ENCODE measurements at places on chromosomes 11 and 22.
A peak's percentile ranks its signal among the peaks of the same experiment; 100 is the strongest.

DNA sequence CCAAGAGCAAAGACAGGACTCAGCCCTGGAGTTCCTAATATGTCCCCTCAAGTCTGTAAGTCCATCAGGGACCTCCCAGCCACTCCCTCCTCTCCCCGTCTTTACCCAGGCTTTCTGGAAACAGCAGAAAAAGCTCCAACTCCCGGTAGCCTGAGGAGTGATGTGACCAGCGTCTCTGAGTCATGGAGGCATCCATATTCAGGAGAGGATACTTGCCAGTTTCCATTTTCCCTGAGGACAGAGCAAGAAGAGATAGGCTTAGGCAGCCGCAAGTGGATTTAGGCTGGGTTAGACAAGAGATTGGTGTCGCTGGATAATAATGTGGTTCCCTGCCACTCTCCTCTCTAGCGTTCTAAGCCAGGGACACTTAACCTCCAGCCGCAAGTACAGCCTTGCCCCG is 206.6 kb downstream of the GRIK4 start:
- H3K4me3 ChIP-seq: no peak overlapping the region
- no peaks in the 10 kb centered on the region for H3K27me3 ChIP-seq
- no peaks in the 10 kb centered on the region for H3K4me1 ChIP-seq

DNA sequence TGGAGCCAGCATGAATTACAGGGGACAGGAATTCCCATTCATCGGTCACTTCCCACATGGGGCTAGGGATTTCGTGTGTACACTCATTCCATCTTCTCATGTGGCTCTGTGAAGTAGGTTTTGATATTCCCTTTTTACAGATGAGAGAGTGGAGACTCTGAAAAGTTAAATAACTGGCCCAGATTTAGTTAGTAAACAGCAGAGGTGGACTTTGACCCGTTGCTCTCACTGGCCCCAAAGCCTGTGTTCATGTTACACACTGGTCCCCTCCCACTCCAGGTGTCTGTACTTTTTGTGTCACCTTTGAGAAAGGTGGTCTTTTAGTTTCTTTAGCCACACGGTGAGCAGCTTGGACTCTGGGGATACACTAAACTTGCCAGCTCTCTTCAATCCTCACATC is 108.5 kb downstream of the MICAL2 start:
- no peak overlapping the region for H3K4me3 ChIP-seq
- H3K27ac ChIP-seq: no peak overlapping the region
- H3K36me3 ChIP-seq: peaks cover 32% of the 10 kb centered on the region
- no peak for DNase-seq
- no peaks in the 10 kb centered on the region for H3K27me3 ChIP-seq
- H3K4me1 ChIP-seq: peaks cover 30% of the 10 kb centered on the region

- H3K27ac ChIP-seq: no peak overlapping the region
- H3K4me3 ChIP-seq: no peak overlapping the region
- H3K36me3 ChIP-seq: no peaks in the 10 kb centered on the region
Measured at GRCh38 chr11:118004543-118005223, 18.5 kb downstream of the IL10RA start.

GRCh38 chr11:64284962-64285884 is at the start of gene GPR137:
Gene GPR137 (plus strand): TSS chr11:64285848. CDS start chr11:64286525, 677 bp downstream.
- peak within 1 kb of the TSS; percentile 98 for H3K27ac ChIP-seq
- DNase-seq: peak; percentile 81
- peak within 1 kb of the TSS; percentile 84 for H3K4me3 ChIP-seq
- no peaks in the 10 kb centered on the region for H3K4me1 ChIP-seq
- H3K27me3 ChIP-seq: no peaks in the 10 kb centered on the region
- H3K36me3 ChIP-seq: no peaks in the 10 kb centered on the region

GRCh38 chr11:67413266-67413849 is 2.1 kb upstream of the CARNS1 start:
- H3K4me1 ChIP-seq: peaks cover 79% of the 10 kb centered on the region
- no peak overlapping the region for H3K27ac ChIP-seq
- no peak for DNase-seq
- H3K27me3 ChIP-seq: no peaks in the 10 kb centered on the region
- H3K4me3 ChIP-seq: no peak overlapping the region

DNA sequence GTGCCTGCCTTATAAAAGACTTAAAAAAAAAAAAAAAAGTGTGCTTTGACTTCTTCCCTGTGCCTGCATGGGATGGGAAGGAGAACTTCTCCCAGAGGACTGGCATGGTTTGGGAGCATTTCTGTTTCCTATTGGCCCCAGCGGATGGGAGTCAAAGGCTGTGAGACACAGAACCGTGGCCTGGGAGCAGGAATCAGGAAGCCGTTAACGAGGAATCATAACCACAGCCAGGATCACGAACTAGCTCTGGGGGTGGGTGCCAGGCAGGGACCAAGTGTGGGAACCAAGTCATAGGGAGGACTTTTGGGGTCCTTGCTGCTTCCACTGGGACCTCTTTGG is 526 bp downstream of the C1QTNF6 start:
- H3K4me1 ChIP-seq: no peaks in the 10 kb centered on the region
- no peaks in the 10 kb centered on the region for H3K36me3 ChIP-seq
- H3K4me3 ChIP-seq: peak overlapping the region; percentile 35
- peak overlapping the region; percentile 92 for H3K27ac ChIP-seq
- H3K27me3 ChIP-seq: no peaks in the 10 kb centered on the region
- DNase-seq: no peak

DNA sequence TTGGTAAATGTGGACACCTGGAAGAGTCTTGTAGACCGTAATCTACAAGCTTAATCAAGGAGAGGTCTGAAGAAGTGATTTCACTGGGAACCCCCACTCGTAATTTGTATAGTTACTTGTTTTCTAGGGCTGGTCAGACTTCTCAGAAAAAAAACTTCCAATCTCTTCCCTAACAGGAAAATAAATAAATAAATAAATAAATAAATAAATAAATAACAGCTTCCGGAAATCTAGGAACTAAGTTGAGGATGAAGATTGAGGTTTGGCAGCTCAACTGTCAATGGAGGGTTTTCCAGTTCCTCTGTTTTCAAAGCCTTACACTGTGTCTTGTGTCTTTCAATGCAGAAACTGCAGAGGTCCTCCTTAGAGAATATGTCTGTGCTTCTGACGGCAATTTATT is 17.7 kb upstream of the TYR start:
- H3K27ac ChIP-seq: no peak overlapping the region
- H3K27me3 ChIP-seq: no peaks in the 10 kb centered on the region
- H3K36me3 ChIP-seq: no peaks in the 10 kb centered on the region
- no peak for DNase-seq
- H3K4me3 ChIP-seq: no peak overlapping the region

- H3K27me3 ChIP-seq: no peaks in the 10 kb centered on the region
- H3K27ac ChIP-seq: no peak overlapping the region
- no peak for DNase-seq
Measured at GRCh38 chr11:1746511-1746931, 3.9 kb downstream of the IFITM10 start.

DNA sequence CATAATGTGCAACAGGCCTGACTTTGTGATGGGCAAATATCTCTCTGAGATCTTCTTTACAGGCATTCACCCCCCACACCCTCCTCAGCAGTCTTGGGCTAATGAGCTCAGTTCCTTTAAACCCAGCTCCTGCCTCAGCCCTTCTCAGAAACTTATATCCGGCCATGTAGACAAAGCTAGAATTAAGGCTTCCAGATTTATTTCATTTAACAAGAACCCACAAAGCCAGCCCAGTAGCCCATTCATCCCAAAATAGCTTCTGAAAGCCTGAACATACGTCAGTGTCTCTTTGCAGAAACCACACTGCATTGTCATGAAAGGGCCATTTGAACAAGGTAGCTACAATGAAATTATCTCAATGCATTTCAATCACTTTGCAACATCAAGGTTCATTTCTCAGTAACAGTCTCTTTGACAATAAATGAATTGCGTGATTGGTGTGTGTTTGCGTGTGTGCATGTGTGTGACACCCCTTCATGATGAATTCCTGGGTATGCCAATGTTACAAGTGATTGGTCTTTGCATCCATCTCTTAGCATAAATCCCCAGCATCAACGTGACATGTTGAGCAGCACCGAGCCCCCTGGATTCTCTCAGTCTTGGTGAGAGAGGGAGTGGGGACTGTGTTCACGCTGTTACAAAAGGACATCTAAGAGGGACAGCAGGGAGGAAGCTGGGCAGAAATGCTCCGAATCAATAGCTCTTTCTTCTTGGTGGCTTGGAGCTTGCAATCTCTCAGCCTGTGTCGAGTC is 299.6 kb downstream of the KIRREL3 start:
- no peaks in the 10 kb centered on the region for H3K36me3 ChIP-seq
- H3K27ac ChIP-seq: no peak overlapping the region
- no peaks in the 10 kb centered on the region for H3K4me1 ChIP-seq

- H3K27me3 ChIP-seq: no peaks in the 10 kb centered on the region
- H3K4me3 ChIP-seq: no peak overlapping the region
Measured at GRCh38 chr11:94185416-94186084, 56.9 kb downstream of the PANX1 start.

DNA sequence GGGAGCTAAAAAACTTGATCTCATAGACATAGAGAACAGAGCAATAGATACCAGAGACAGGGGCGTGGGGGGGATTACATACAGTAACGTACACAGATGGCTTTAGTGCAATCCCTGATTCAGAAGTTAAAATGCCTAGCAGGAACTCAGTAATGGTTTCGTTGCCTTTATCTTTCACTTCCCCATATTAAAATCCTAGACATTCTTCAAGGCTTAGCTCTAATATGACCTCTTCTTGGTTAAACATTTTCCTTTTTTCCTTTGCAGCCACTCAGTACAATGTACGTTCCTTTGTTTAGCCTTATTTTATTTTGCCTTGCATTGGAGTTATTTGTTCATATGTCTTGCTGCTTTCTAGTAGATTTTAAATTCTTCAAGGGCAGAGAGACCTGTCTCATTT is 104.9 kb downstream of the C11orf87 start:
- no peaks in the 10 kb centered on the region for H3K4me1 ChIP-seq
- no peak overlapping the region for H3K4me3 ChIP-seq
- no peaks in the 10 kb centered on the region for H3K27me3 ChIP-seq
- no peak overlapping the region for H3K27ac ChIP-seq

DNA sequence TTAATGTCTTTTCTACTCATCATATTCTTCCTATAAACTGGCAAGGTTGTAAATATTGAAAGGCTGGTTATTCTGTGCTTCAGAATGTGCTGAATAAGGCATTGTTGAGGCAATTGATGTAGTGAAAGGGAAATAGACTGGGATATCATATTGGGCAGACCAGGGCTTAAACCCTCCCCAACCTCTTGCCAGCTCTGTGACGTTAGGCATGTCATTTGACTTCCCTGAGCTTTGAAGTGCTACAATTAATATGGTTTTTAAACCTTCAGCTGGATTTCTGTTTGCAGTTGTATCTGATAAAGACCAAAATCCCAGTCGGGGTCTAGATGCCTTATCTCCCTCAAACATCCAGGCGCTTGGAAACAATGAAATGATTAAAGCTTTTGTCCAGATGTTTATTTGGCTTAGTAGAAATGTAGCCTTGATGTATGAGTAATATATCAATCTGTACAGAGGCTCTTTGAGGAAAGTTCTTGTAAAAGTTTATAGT is 208.1 kb downstream of the DBX1 start:
- H3K4me1 ChIP-seq: peaks cover 40% of the 10 kb centered on the region
- no peaks in the 10 kb centered on the region for H3K27me3 ChIP-seq
- no peak for DNase-seq
- H3K36me3 ChIP-seq: peaks cover 24% of the 10 kb centered on the region
- H3K27ac ChIP-seq: no peak overlapping the region
- H3K4me3 ChIP-seq: no peak overlapping the region

DNA sequence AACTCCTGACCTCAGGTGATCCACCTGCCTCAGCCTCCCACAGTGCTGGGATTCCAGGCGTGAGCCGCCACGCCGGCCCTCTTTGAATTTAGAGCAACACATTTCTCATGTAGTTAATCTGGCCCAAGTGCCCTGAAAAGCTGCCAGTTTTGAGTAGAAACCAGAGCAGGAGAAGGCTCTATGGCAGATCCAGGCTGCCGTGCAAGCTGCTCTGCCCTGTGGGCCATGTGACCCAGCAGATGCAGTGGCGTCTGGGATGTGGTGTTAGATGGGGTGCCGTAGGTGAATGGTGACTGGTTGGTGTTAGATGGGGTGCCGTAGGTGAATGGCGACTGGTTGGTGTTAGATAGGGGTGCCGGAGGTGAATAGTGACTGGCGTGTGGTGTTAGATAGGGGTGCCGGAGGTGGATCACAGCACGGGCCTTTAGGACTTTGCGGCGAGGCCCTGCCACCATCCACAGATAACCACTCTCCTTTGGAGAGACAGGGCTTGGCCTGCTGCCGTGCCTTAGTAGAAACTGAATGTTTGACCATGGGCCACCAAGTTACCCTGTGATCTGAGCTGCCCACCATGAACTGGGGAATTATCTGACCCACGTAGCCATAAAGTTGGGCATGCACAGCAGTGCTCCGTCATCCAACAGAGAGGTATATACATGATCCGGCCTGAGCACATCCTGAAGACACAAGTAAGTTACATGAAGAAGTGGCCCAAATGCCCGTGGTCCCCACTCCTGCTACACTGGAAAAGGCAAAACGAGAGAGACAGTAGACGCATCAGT is 32.7 kb downstream of the ASCL2 start:
- no peak for DNase-seq
- no peak overlapping the region for H3K27ac ChIP-seq
- H3K4me1 ChIP-seq: no peaks in the 10 kb centered on the region
- no peaks in the 10 kb centered on the region for H3K27me3 ChIP-seq
- H3K4me3 ChIP-seq: no peak overlapping the region

- H3K27ac ChIP-seq: no peak overlapping the region
- no peaks in the 10 kb centered on the region for H3K36me3 ChIP-seq
- no peaks in the 10 kb centered on the region for H3K4me1 ChIP-seq
- DNase-seq: peak; percentile 59
- H3K4me3 ChIP-seq: no peak overlapping the region
- no peaks in the 10 kb centered on the region for H3K27me3 ChIP-seq
Measured at GRCh38 chr11:44627911-44628729, 62.7 kb downstream of the CD82 start.

DNA sequence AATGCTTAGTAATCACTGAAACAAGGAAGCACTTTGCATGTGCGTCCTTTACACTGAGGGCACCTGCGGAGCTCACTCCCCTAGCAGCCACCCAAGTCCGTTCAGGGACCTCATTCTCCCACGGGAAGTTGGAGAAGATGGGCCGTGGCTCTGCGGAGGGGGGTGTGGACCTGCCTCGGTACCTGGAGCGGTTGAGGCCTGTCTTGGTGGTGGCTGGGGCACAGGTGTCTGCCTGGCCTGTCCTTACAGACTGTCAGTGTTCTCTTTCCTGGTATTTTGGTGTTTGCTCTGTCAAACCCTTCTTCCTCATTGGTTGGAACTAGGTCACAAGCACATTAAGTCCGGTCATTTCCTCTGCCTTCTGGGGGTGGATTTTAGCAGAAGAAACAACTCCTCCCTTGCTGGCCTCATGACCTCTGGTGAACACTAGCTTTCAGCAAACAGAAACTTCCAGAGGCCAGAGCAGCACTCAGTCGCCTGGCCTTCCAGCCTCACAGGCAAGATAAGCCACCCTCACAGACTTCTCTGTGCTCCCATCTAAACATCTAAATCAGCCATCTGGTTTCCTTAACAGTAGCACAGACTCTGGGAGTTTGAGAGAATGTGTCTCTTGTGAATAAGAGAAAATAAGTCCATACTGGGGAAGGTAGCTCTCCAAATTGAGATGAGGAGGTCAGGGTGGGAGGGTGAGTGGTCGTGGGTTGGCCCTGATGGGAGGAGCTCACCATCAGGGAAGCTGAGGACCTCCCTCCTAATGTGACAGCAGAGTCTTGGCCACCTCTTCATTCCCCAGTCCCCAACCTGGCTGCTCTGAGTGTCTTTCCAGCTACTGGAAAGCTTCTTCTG is 8.6 kb downstream of the SNAP29 start:
- H3K4me3 ChIP-seq: no peak overlapping the region
- peak overlapping the region; percentile 37 for H3K27ac ChIP-seq
- no peaks in the 10 kb centered on the region for H3K4me1 ChIP-seq
- DNase-seq: peak; percentile 20
- no peaks in the 10 kb centered on the region for H3K36me3 ChIP-seq
